ENCODE measurements at places on chromosomes 3 and 15.

DNA sequence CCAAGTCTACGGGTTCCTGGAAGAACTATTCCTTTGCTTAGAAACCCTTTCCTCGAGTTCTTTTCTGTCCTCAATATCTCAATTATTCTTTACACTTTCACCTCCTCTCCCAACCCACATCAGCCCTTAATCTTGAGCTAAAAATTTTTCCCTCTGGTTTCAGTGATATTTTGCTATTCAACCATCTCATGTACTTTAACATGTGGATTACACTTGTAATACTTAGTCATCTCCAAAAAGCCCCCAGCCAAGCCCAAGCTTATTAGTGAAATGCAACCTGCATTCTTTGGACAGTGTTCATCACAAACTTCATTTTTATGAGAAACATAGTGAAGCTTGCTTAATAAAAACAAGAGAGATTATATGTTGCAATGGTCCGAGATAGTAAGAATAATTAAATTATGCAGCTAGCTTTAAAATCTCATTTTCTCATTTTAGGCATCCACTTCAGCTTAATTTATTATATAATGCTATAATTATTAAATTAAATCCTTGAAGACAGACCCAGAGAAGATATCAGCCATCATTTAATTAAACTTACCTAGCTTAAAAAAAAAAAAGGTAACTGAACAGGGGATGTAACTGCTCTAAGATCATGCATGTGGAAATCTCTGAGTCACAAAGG lies 534.5 kb upstream of the TBL1XR1 start:
- no peak for DNase-seq

DNA sequence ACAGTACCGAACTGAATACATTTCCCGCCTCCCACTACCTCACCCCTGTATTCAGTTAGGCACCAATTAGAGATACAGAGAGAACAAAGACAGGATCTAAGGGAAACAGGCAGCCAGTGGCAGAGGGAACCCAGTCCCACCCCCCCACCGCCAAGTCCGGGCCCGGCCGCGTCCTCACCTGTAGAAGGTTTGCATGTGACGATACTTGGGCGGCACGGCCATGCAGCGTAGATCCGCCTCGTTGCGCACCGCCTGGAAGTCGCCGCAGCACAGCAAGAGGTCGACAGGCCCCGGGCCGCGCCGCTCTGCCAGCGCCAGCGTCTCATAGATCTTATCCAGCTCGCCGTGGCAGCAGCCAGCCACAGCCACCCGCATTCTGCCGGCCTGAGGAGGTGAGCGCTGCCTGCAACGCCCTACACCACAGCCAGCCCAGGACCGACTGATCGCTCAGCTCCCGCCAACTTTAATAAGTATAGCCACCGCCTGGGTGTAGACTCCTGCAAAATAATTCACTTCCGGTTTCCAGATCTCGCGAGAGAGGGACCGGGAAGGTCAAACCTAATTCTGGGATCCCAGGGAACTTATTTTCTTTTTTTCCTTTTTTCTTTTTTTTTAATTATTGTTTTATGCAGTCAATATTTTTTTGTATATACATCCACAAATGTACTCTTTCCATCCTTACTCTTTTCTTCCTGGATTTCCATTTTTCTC lies at the start of gene DBR1:
DBR1 (minus strand) TSS at position 501 of the 711 bp plus-strand sequence; CDS start at position 375, 126 bp downstream.
- peak; percentile 72 for DNase-seq

GRCh38 chr3:117871934-117872333 lies 1162.4 kb downstream of the TUSC7 start:
- DNase-seq, result no peak

DNA sequence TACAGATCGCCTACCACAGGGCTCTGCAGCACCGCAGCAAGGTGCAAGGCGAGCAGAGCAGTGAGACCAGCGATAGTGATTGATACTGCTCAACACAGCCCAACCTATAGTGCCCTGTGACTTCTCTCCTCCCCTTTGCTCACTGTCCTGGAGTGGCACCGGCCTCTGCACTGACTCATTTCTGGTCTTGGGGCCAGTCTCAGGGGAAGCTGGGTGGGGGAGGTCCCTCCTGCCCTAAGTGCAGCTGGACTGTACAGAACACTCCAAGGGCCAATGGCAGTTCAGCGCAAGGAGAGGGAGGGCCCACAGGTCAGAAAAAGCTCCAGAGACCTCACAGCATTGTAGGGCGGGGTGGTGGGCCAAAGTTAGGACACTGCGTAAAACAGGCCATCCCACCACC lies 2.5 kb upstream of the OGG1 start:
- no peak for DNase-seq

DNA sequence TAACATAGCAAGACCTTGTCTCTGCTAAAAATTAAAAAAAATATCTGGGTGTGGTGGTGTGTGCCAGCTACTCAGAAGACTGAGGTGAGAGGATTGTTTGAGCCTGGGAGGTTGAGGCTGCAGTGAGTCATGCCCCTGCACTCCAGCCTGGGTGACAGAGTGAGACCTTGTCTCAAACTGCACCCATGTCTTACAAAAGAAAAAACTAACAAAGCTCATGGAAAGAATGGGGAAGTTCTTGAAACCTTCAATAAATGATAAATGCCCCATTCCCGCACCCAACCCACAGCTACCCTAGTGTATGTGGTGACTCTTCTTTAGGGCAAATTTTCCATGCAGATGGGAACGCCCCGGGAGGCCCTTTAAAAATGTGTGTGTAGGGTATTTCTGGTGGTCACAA lies 28.3 kb downstream of the RPLP1 start:
- DNase-seq, result no peak

- DNase-seq, result peak; percentile 9
Observed at GRCh38 chr15:45402955-45403877, 24.9 kb upstream of the GATM start.

GRCh38 chr3:43640681-43641080 lies 18.9 kb upstream of the ANO10 start:
- no peak for DNase-seq

DNA sequence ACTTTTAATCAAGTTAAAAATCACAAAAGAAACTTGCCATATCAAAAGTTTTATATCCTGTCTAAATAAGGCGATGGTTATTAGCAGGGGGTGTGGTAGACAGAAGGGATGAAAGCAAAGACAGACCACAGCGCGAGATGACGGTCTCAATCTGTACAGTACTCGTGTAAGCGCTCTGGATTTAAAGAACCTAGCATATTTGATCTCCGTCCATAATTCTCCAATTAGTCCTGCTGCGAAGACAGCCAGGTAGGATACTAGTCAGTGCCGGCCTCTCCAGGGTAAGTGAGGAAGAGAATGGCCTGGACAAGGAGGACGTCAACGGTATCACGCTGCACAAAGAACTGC lies 701 bp downstream of the SGO1 start:
- no peak for DNase-seq

DNA sequence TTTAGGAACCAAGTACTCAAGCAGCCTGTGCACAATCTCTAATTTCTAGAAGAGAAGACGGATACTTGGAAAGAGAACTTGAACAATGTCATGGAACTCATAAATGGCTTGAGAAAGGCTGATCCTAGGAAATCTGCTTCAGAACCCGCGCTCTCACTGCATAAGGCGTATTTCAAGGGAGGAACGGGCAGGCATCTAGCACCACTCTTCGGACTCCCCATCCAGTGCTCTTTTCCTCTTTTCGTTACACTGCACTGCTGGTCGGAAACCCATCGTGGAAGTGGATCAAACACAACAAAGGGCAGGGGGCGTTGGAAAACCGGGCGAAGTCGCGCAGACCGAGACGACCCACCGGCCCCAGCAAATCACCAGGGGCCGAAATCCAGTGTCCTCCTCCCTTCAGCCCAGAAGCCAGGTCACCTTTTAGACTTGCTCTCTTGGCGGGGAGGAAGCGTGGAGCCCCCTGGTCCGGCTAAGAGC lies 539 bp upstream of the TLNRD1 start:
- DNase-seq, result no peak
